ENCODE measurements at places on chromosomes 16 and 17.
A peak's percentile ranks its signal among the peaks of the same experiment; 100 is the strongest.

GRCh38 chr17:14352136-14352535, 51.3 kb downstream of the HS3ST3B1 start:
- DNase-seq = no peak

GRCh38 chr17:71423871-71424546, 696.8 kb upstream of the SOX9 start:
- DNase-seq = no peak

DNA sequence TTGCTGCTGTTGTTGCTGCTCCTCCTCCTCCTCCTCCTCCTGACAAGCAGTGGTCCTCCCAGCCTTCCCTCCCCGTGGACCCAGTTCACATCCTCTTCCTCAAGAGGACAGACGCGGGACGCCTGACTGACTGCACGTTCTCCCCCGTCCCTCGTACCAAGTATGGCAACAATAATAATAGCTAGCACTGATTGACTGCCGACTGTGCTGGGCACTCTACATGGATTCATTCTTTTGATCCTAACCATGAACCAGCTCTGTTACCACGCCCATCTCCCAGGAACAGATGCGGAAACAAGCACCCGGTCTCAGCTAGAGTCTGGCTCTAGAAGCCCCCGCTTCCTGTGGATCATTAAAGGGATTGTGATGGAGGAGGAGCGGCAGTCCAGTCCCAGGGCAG, 78.0 kb downstream of the GNAO1 start:
- no peak for DNase-seq

- peak; percentile 13 for DNase-seq
These were observed 165.1 kb downstream of the XYLT1 start for GRCh38 chr16:17305694-17306093.

DNA sequence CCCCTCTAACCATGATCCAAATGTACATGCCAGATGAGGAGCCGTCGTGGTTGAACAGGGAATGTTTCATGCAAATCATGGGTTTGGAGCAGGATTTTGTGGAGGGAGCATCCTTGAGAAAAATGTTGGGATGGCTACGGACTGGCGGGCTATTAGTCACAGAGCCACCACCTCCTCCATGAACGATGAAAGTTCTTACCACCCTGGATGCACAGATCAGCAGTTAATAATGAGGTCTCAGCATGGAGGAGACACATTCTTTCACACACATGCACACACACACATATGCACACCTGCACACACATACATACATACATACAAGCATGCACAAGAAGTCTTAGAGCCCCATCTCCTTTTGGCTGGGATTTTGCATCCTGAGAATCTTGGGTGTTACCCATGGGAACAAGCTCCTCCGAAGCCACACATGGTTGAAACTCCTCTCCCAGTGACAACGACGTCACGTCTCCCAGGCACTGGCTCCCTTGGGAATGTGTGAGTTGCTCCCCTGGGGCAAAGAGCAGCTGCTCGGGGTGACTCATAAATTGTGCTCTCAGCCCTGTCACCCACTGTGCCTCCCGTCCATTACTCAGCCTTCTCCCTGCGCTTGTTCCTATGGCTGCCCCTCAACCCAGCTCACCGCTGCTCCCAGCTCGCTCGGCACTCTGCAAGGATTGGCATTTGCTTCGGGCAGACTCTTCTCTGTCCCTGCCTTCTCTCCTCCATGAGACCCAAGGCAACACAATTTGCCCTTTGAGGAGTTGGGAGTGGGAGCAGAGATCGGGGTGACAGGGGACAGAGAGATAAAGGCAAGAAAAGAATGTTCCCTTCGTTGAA, 344.6 kb downstream of the SOX9 start:
- DNase-seq = no peak

GRCh38 chr16:89277049-89277448, 59.5 kb downstream of the ZNF778 start:
- no peak for DNase-seq

- DNase-seq = no peak
These were observed 13.3 kb downstream of the HDAC5 start for GRCh38 chr17:44110011-44110686.

- no peak for DNase-seq
These were observed 266.7 kb downstream of the SHISA9 start for GRCh38 chr16:13168091-13168572.

DNA sequence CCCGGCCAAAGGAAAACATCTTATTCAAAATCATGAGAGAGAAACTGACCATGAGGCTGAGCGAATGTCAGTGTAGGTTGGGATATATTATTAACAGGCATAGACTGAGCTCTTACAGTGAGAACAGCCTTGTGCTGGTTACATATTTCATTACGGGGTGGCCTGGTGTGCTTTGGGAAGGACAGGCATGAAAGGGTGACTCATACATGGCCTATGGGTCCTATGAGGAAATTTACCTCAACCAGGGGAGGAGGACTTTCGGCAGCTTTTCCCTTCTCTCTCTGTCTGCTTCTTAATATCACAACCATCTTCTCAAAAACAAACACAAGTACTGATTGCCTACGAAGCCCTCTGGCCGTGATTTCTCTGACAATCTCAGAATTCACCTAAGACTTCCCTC, 579.1 kb downstream of the CDH13 start:
- DNase-seq = no peak

DNA sequence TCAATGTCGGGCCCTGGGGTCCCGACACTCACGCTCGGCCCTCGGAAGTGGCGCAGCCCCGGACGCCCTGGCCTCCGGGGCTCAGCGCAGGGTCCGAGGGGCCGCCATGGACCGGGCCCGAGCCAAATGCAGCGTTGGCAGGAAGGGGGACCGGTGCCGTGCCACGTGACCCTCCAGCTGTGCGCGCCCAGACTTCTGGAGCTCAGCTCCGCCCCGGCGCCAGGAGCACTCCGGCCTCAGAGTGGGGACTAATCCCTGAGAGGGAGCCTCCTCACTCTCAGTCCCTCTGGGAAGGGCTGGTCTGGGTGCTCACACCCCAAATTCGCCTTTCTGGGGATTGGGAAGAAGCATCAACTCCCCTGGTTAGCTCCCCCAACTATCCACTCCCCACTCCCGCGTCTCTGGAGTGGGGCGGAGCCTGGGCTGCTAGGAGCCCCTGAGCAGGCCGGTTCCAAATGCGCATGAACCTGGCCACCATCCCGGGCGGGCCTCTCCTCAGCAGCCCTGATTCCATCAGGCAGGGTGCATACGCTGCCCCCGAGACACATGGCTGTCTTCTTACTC, at the start of gene B3GNT9:
TSS of gene B3GNT9 (minus strand) at position 166 of the 564 bp plus-strand sequence. CDS start 513 bp downstream, outside the sequence.
- no peak for DNase-seq

GRCh38 chr16:17251496-17251895, 219.3 kb downstream of the XYLT1 start:
- no peak for DNase-seq

DNA sequence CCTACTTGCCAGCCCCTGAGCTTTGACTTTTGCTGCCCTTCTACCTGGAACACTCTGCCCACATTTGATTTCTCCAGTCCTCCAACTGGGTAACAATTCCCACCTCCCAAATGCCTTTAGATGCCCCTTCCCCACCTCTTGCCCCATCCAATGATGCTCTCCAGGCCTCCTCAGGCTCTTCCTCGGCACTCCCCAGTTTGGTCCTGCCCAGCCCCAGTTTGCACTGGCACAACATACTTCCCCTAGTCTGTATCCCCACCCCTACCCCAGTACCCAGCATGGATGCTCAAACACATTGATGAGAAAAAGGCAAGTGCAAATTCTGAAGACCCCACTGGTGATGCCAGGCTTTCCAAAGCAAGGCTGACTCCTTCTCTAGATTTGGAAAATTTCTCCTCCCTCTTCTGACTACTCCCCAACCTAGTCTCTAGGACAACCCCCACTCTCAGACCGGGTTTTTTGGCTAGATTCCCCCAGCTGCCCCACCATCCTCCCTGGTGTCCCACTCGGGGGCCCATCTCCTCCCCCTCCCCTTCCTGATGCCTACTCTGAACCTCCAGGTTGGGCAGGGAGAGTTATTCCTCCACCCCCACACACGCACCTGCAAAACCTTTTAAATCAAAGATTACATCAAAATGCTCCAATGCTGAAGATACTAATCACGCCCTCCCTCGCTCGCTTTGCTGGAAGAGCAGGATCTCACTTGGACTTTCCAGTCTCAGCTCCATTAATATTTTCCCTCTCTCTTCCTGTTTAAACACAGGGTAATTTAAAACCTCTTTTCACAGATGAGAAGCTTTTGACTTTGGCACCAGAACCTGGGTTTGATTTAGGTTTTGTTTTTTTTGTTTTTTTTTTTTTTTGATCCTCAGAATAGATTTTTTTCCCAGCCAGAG, 94.9 kb downstream of the TMEM132E start:
- no peak for DNase-seq

GRCh38 chr17:1529863-1530262, 13.5 kb upstream of the INPP5K start:
- no peak for DNase-seq

- DNase-seq = no peak
These were observed 191.1 kb downstream of the ZFHX3 start for GRCh38 chr16:72856797-72857196.

- no peak for DNase-seq
These were observed 15.5 kb upstream of the C1QL1 start for GRCh38 chr17:44983563-44983962.

DNA sequence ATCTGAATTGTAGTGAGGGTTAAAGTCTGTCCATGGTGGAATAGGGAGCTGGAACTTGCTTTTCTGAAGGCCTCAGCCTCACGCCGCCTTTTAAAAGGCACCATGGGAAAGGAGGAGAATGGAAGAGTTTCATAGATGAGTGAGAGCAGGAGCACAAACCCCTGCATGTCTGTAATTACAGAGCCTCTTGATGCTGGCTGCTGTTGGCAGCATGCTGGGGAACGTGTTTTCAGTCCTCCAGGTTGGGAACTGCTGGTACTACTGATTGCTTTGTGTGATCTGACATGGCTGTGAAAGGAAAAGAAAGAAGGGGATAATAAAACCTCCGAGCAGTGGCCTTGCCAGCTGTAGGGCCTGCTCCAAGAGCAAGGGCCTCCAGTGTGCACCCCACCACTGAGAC, 16.8 kb upstream of the DYNLL2 start:
- no peak for DNase-seq

DNA sequence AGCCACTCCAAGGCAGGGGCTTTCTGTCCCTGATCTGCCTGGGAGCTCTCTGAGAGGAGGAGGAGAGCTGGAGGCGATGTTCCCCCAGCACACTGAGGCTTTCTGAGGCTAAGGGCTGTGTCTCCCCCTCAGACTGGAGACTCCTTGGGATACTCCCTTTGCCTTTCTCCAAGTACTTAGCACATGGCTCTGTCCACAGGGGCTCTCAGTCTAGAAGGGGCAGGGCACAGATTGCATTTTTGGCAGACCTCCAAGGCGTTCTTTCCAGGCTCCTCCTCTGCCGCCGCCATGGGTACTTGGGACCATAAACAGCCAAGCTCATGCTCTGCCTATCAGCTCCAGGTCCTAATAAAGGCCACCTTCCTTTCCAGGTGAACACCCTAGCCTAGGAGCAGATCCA, 1.8 kb upstream of the GIP start:
- DNase-seq = no peak

GRCh38 chr16:56094231-56094630, 97.1 kb upstream of the GNAO1 start:
- no peak for DNase-seq

GRCh38 chr16:75462806-75463205, 1.7 kb downstream of the TMEM170A start:
- DNase-seq = no peak

DNA sequence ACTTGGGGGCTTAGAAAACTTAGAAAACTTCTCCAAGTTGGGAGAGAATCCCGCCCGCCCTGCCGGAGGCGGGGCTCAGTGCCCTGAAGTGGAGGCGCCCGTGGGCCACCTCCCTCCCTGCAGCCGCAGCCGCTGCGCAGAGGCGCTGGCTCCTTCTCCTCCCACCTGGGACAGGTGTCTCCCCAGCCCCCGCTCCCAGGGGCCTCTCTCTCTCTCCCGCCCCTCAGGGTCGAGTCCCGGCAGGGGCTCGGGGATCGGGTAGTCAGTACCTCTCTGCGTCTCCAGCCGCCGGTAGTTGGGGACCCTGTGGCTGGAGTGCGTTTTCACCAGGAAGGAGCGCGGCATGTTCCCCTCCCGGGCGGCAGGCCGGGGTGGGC, 257 bp downstream of the SNAI3 start:
- no peak for DNase-seq

GRCh38 chr16:55283812-55284717, 39.9 kb upstream of the IRX6 start:
- DNase-seq = no peak

GRCh38 chr16:16871196-16871595, 492.3 kb downstream of the NPIPA7 start:
- no peak for DNase-seq

DNA sequence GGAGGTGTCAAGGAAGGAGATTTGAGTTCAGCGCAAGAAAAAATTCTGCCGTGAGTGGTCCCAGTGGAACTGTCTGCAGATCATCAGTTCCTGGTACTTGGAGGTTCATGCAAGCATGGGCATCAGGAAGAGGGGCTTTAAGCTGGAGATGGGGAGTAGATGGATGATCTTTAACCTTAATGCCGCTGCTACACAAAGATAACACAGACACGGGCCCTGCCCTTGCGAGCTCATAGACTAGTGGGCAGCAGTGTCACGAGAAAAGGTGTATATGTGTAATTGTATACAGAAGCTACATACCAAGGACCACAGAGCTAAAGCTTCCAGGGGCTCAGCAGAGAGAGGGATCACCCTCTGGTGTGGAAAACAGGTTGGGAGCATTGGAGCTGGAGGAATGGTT, 33.6 kb downstream of the PRSS54 start:
- DNase-seq = no peak

GRCh38 chr16:12395268-12395667, 408.4 kb downstream of the CPPED1 start:
- no peak for DNase-seq

GRCh38 chr16:4220358-4220757, 21.5 kb downstream of the SRL start:
- DNase-seq = no peak

GRCh38 chr16:57999366-57999970, 1.0 kb downstream of the ZNF319 start:
- DNase-seq = no peak

- DNase-seq = no peak
These were observed 128.0 kb upstream of the PLCG2 start for GRCh38 chr16:81650982-81651562.

GRCh38 chr16:64144617-64145016, 977.2 kb downstream of the CDH11 start:
- no peak for DNase-seq

- DNase-seq = no peak
These were observed 28.2 kb upstream of the ADGRG1 start for GRCh38 chr16:57600048-57600835.

- DNase-seq = no peak
These were observed 37.5 kb upstream of the CIBAR2 start for GRCh38 chr16:85149776-85150175.

DNA sequence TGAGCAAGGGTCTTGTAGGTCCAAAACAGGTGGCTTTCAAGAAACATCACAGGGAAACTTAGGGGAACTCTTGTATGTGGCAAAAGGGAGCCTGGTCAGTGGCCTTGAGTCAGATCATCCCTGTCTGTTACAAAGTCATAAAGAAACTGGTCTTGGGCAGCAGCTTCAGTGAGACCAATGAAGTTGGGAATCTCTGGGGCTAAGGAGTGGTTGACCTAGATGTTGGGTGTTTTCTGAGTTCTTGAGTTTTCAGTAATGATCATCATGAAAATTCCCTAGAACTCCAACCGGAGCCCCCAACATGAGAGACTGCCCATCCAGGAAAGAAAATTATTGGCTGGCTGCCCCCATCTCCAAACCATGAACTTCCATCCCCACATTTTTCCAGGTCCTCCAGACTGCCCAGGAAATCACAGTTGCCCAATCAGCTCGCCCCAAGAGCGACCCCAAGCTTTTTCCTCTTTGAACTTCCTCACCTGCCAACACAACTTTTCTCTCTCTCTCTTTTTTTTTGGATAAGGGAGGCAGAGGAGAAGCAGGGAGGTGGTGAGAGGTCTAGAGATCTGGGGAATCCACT, 3.9 kb downstream of the CCR7 start:
- no peak for DNase-seq

GRCh38 chr16:12087901-12088421, 111.4 kb downstream of the SNX29 start:
- no peak for DNase-seq
